NCI-H226 (cell line): ENCODE measurements at places on chromosomes 5 and 9.

- DNase-seq, result no peak
These were observed 86.7 kb upstream of the SPDL1 start for GRCh38 chr5:169496878-169497277.

- DNase-seq, result no peak
These were observed 103.2 kb downstream of the ENTREP1 start for GRCh38 chr9:69428017-69428785.

DNA sequence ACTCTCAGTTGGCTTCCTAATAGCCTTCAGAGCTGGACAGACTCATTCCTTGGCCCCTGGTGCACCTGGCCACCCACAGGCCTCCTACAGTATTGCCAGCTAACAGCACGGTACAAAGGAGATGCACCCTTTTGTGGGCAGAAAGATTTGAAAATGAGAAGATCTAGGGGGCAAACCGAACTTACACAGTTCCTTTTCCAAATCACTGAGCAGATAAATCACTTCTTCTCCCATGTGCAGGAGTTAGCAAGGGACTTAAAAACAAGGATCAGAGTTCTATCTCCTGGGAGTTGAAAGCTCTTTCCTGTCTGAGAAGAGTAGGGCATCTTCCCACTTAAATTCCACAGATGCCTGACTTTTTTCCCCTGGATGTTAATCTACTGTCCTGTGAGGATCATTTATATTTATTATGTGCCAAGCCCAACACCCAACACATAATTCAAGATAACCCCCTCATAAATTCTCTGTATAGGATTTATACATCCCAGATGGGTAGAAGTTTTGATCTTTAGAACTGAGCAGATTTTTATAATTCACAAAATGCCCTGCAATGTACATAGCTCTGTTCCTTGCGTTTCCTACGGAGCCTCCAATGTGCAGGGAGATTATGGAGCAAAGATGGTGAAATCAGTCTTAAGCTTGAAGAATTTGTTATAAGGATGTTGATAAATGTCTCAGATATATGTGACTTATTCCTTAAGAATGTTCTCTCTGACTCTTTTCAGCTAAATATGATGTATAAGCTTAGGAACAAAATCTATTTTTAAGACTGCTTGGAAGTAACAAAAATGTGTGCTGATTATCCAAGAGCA is 207.2 kb upstream of the DAPK1 start:
- peak; percentile 85 for DNase-seq

DNA sequence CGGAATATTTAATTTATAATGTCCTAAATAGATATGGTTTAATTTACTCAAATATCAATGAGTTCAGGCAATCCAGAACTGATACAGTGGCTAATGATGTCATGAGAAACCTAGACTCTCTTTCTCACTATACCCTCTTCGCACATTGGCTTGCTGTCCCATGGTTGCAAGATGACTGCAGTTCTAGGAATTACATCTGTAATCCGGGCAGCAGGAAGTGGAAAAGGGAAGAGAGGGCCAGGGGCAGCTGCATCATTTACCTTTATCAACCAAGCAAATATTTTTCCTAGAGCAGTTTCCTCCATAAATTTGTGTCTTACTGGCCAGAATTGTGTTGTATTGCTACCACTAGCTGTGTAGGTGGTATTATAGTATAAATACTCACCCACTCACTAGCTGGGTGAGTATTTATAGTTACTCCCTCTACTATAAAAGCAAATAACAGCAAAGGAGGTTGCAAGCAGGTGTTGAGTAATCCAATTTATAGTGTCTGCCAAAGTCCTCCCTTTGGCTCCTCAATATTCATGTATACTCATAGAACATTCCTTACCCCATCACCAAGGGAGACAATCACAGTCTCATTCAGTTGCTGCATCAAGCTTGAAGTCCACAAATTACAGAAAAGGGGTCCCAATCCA is 168.8 kb downstream of the DROSHA start:
- DNase-seq, result peak; percentile 72

DNA sequence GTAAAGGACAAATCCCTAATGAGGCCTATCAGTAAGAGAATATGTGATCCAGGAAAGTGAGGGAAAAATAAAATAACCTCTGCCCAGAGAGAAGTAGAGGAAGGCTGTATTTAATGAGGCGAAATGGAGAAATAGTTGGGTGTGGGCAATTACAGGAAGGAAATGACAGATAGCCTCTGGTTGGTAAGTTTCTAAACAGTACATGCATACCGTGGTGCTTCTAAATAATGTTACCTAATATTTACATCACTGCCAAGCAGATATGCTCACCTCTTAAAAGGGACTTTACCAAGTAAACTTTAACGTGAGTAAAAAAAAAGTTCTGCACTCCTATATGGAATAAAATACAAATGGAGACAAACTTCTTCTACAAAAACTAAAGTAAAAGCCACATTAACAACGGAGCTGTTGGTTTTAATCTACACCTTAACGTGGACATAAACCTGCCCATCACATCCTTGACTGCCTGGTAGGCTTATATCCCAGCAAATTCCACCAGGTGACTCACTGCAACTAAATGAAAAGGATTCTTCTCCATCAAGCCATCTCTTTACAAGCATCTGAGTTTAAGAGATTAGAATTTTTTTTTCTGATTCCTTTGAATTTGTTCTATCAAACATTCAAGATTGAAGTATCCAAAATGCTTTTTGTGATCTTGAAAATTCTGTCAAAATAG is 12.4 kb downstream of the NFIL3 start:
- peak; percentile 66 for DNase-seq

DNA sequence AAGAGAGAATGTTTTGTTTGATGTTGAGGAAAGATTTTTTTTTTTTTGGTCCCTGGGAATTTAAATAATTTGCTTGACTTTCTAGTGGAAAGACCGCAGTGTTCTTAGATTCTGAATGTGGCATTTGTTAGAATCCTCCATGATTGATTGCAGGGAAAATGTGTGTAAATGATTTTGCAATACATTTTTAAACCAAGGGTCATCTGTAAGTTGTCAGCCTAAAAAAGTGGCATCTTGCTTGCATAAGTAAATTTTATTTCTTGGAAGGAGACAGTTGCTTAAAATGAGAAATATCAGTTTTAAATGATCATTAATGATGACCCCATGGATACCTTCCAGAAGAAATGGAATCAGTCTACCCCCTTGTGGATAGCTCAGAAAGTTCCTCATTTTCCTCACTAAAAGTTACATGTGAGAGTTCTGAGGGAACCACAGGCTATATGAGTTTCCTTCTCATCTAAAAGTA is 105.1 kb upstream of the SLC25A48 start:
- no peak for DNase-seq

DNA sequence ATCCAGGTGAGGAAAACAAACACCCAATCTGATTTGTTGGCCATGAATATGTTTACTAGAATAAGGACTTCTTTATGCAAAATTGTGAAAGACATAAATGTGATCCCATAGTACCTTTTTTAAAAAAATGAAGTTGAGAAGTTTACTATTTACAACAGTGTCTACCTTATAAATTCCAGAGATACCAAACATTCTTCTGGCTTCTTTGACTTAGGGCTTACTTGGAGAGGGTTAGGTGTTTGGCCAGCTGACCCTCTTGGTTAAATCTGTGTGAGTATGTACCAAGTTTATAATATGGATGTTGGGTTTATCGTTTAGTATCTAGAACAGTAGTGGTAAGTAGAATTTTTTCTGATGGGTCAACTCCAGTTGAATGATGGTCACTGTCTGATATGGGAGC is 212.3 kb downstream of the DOCK8 start:
- DNase-seq, result no peak

DNA sequence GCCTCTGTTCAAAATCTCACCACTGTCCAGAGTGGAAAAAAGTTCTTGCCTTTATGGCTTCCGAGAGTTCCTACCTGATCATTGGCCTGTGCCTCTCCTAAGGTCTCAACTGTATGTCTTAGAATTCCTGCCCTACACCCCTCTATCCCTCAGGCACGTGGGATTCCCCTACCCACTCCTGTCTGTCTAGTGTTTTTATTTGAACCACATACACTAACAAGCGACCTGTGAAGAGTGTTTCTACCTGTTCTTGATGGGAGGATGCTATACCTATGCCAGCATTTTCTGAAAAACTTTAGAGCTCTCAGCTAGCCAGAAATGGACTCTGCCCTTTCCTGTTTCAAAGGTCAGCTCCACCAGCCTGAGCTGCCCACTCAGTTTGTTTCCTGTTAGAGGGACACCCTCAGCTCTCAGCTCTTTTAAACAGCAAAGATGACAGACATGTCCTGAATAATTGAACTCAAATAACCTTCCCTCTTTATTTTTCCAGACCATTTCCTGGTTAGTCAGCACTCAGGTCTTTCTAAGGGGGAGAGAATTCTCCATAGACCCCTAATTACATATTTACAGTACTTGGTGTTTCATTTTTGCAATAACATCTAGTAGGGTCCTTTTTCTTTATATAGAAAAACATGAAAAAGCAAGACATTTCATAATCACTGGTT is 214.8 kb downstream of the AOPEP start:
- no peak for DNase-seq
